ENCODE measurements at places on chromosomes 4 and X.

GRCh38 chrX:7059214-7059838 lies 88.2 kb upstream of the STS start:
- no peak for DNase-seq

DNA sequence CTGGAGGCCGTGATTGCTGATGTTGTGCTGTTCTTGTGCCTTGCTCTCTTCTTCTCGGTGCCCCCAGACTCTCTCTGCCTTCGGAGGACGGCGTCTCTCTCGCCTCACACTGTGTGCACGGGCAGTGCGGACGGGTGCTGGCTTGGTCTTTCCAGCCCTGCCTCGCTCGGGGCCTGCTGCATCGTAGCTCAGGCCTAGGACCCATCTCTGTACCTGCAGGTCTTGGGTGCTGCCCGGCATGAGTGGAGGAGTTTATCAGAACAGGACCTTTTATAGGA lies 18.2 kb downstream of the RGS12 start:
- DNase-seq = no peak

DNA sequence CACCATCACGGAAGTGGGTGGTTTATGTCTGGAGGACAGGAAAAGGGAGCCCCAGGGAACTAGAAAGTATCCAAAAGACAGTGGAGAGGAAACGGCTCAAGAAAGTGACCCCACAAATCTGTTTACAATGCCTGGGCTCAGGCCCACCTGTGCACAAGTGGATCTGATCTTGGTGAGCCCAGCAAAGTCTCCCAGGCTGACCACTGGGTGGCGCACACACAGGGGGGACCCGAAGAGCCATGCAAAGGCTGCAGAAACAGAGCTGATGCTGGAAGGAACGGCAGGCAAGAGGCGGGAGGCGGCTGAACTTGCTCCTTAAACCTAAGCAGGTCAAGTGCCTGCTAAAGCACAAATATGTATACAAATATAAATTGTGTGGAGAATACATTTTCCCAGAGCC lies 9.6 kb downstream of the HAUS7 start:
- no peak for DNase-seq

GRCh38 chr4:30181918-30182317 lies 538.3 kb upstream of the PCDH7 start:
- no peak for DNase-seq

GRCh38 chr4:161892951-161893350 lies 270.8 kb downstream of the FSTL5 start:
- no peak for DNase-seq

DNA sequence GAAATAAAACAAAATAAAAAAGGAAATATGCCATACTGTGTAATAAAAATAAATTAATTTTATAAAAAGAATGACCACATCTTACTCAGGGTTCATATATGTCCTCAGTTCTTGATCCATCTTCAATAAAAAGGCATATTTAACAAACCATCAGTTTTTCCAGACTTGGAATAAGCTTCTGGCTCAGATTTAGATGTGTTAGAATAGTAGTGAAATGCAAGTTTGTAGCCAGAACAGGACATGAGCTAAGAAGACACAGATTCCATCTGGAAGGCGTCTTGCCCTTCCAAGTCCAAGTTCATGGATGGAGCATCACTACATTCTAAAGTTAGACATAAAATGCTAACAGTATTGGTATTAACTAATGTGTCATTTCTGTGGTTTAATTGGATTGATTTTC lies 10.3 kb upstream of the LSM6 start:
- DNase-seq = no peak

- no peak for DNase-seq
These were observed 164.1 kb downstream of the GASK1B start for GRCh38 chr4:158008551-158009218.

DNA sequence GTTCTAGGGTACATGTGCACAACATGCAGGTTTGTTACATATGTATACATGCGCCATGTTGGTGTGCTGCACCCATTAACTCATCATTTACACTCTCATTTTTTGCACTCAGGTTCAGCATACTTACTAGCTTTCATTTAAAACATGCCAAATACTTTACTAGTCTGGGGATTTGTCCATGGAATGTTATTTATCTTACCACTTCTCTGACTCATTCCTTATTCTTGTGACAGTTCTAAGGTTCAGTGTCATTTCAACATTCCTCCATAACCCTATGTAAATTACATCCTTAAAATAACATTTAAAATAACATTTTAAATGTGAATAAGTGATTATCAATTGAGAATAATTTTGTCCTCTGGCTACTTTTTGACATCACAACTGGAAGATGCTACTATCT lies 19.5 kb upstream of the SYTL5 start:
- DNase-seq = no peak

DNA sequence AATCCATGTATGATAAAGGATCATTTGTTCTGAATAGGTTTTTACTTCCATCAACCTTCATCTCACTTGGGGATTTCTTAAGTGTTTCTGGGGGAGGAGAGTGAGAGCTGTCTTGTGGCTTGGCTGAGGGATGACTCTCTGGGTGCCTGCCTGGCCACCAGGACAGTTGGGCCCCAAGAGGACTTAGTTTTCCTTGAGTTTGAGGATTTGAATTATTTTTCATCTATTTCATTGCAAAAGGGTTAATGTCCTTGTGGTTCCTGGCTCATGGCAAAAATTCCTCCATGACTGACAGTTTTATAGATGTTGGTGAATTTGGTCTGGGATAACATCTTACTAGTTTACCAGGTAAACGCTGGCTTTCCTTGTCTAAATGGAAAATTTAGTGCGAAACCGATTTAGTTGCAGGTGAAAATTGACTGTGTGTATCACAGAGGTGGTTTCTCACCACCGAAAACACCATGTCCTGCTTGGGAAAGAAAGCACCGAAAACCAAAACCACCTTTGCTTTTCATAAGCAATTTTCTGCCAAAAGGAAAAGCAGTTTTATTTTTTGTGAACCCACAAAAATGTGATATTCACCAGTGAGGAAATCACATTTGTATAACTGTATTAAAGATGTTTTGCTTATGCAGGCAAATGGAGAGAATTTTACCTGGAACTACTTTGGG lies 331.3 kb upstream of the SFRP2 start:
- DNase-seq = no peak

DNA sequence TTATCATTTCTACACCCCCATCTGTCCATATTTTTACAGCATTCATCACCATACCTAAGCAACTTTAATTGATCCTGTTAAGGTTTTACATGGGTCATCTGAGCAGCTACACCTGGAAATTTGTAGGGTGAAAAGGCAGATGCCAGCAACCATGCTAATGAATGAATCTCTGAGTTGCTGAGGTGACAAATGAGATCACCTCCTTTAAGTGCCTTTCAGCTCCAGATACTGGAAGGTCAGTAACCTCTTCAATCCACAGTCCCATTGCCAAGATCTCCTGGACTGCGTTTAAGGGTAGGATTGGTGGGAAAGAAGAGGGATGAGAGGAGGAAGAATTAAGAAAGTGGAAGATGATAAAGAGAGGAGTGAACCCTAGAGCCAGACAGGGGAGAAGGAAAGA lies 8.5 kb upstream of the BMP3 start:
- no peak for DNase-seq

Measured in activated CD8-positive, alpha-beta memory T cell treated with anti-CD3 and anti-CD28 coated beads for 48 hours (primary cell).